GM23338 (cell line): ENCODE measurements at places on chromosomes 4 and X. TPM values are rescaled to one million over a fixed set of nuclear protein-coding genes. Genes with fewer than 3 reads are reported as not detected.

The HSPA4L gene
- 4.2 and 6.6 TPM in 2 replicates for total RNA-seq

DNA sequence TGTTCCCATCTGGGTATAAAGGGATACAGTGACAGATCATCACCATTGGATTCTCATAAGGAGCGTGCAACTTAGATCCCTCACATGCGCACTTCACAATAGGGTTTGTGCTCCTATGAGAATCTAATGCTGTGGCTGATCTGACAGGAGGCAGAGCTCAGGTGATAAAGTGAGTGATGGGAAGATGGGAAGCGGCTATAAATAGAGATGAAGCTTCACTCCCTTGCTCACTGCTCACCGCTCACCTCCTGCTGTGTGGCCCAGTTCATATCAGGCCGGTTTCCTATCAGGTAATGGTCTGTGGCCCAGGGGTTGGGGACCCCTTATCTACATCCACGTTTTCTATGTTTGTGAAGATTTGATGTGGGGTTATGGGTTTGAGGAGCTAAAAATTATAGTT lies 43.7 kb downstream of the FAT4 start:
- H3K27ac ChIP-seq = no peak overlapping the region
- peaks cover 20% of the 10 kb centered on the region for H3K4me1 ChIP-seq
- no peak overlapping the region for H3K4me3 ChIP-seq
- no peaks in the 10 kb centered on the region for H3K27me3 ChIP-seq

The BRS3 gene
- not detected in 2 replicates for total RNA-seq

DNA sequence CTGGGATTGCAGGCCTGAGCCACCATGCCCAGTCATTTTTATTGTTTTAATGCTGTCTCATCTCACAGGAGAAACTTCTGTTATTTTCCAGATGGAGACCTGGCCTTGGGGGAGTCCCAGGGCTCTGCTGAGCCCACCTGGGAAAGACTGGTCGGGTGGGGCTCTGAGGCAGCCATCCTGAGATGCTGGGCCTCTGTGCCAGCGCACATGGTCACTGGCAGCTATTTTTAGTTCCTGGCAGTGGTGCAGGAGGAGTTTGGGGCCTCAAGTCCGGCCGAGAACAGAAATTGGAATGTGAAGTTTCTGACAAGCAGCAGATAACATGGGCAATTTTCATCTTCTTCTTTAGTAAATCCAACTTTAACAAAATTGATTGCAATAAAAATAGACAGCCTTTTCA lies 44.5 kb downstream of the SORCS2 start:
- H3K4me3 ChIP-seq = no peak overlapping the region
- H3K27ac ChIP-seq = no peak overlapping the region
- no peaks in the 10 kb centered on the region for H3K27me3 ChIP-seq
- no peaks in the 10 kb centered on the region for H3K36me3 ChIP-seq
- no peak for DNase-seq

The RASL11B gene
- total RNA-seq = 97.0 and 100.0 TPM in 2 replicates

GRCh38 chr4:173265751-173266150 lies 68.4 kb downstream of the HMGB2 start:
- H3K4me1 ChIP-seq = peaks cover 11% of the 10 kb centered on the region; the same call in 1 of the 2 replicates
- no peak for DNase-seq
- no peaks in the 10 kb centered on the region for H3K36me3 ChIP-seq
- no peak overlapping the region for H3K27ac ChIP-seq
- no peaks in the 10 kb centered on the region for H3K27me3 ChIP-seq

- H3K27me3 ChIP-seq = no peaks in the 10 kb centered on the region
- peaks cover 18% of the 10 kb centered on the region for H3K4me1 ChIP-seq
- H3K36me3 ChIP-seq = no peaks in the 10 kb centered on the region
- H3K4me3 ChIP-seq = no peak overlapping the region
- H3K27ac ChIP-seq = no peak overlapping the region
- no peak for DNase-seq
Measured at GRCh38 chr4:20046931-20047677, 204.6 kb upstream of the SLIT2 start.

GRCh38 chr4:152981278-152981677 lies 45.2 kb downstream of the FHDC1 start:
- H3K27ac ChIP-seq = 0 out of 2 replicates have a peak overlapping the region, but pooled peaks have one; percentile 55
- no peaks in the 10 kb centered on the region for H3K27me3 ChIP-seq
- no peak for DNase-seq

DNA sequence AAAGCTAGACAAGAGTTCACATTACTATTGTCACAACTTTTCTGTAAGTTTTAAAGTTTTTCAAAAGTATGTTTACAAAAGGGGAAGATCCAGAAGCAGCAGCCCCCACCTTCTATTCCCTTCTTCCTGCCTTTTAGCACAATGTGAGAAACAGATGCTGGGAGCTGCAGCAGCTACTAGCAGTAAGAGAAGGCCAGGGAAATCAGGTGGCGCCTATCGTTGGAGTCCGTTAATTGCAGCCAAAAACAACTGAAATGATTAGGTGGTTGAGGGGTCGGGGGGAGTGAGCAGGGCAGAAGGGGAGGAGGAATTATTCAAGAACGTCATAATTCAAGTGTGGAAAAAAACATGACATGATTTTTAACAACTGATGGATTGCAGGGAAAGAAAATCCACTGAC lies 27.4 kb downstream of the FRYL start:
- H3K27ac ChIP-seq = no peak overlapping the region
- H3K4me1 ChIP-seq = peaks cover 2% of the 10 kb centered on the region
- DNase-seq = peak; percentile 18
- no peak overlapping the region for H3K4me3 ChIP-seq
- H3K36me3 ChIP-seq = no peaks in the 10 kb centered on the region
- no peaks in the 10 kb centered on the region for H3K27me3 ChIP-seq

DNA sequence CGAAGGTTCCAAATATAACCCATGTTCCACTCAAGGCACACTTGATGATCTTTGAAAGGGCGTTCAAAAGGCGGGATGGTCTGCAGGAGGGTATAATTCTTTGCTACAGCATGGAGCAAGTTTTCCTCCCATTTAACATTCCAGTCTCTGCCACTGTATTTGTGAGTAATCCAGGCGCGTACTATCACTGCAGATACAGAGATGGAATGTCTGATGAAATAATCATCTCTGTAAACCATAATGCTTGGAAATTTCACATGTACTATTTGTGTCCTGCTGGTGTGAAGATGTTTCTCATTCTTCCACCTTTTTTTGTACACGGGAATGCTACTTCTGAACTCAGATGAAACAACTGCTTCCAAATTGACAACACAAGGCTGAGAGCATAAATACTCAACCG lies 15.5 kb downstream of the SEL1L3 start:
- H3K36me3 ChIP-seq = no peaks in the 10 kb centered on the region; the same call in 1 of the 2 replicates
- H3K4me1 ChIP-seq = peaks cover 22% of the 10 kb centered on the region
- H3K27me3 ChIP-seq = no peaks in the 10 kb centered on the region

The OPRPN gene
- total RNA-seq = not detected in 2 replicates

- no peak for DNase-seq
- H3K36me3 ChIP-seq = no peaks in the 10 kb centered on the region
- peaks cover 6% of the 10 kb centered on the region; the same call in 1 of the 2 replicates for H3K4me1 ChIP-seq
- no peak overlapping the region for H3K27ac ChIP-seq
- no peaks in the 10 kb centered on the region for H3K27me3 ChIP-seq
Measured at GRCh38 chr4:7773401-7774180, 166.1 kb downstream of the AFAP1 start.

The CC2D2A gene
- 9.4 and 15.8 TPM in 2 replicates for total RNA-seq

DNA sequence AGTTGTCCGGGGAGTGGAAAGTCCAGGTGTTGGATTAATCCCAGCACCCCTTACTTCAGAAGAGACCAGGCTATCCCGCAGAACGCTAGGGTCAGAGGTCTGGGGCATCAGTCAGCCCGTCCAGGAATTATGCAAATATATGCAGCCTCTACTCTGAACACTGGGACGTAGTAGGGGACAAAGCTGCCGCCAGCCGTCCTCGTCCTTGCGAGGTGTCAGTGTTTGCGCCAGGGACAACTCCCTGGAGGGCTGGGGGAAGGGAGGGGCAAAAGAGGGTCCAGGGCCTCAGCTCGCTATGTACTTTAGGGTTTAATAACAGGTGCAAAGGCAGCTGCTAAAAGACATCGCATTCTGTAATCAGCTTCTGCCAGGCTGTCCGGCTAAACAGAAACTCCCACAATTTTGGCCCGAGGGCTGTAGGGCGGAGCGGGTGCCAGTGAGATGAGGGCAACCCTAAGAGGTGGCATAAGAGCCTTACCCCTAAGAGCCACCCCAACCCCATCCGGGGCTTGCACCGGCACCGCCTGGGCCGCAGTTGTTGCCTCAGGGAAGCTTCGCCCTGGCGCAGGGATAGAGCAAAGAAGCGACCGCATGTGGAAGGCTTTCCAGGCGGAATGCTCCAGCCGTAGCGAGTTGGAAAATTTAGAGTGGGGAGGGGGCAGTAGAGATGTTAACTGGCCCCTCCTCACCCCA lies 8.4 kb downstream of the HAND2 start:
- peaks cover 75% of the 10 kb centered on the region for H3K4me1 ChIP-seq
- H3K4me3 ChIP-seq = peak overlapping the region; percentile 57
- H3K27me3 ChIP-seq = peaks cover 100% of the 10 kb centered on the region
- no peak overlapping the region for H3K27ac ChIP-seq

- H3K27me3 ChIP-seq = no peaks in the 10 kb centered on the region
- peaks cover 4% of the 10 kb centered on the region; the same call in 1 of the 2 replicates for H3K36me3 ChIP-seq
- no peak for DNase-seq
Measured at GRCh38 chr4:110059556-110060191, 138.7 kb downstream of the ELOVL6 start.

- H3K4me3 ChIP-seq = no peak overlapping the region
- H3K27ac ChIP-seq = no peak overlapping the region
- peaks cover 20% of the 10 kb centered on the region; the same call in 1 of the 2 replicates for H3K4me1 ChIP-seq
- H3K27me3 ChIP-seq = no peaks in the 10 kb centered on the region
Measured at GRCh38 chr4:182700362-182701160, 216.6 kb downstream of the DCTD start.

DNA sequence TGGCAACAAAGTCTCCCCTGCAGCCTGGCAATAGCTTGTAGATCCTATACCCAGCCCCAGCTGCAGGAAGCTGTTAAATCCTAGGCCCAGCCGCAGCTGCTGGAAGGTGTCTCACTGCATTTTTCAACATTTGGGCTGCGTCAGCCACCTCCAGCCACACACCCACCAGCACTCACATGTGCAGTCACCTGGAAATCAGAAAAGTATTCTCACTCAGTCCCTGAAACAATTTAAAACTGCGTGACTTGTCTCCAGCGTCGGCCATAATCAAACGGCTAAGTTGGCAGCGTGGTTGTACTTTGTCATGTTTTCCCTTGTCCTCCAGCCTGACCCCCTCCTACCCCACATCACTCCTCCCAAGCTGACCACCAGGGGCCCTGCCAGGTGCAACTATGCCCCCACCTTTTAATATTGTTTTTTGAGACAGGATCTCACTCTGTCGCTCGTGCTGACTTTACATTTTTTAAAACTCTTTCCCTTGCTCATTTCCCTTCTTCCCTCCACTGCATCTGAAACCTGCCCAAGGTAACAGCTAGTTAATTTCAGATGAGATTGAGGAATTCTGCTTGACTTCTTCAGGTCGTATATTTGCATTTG lies 97.2 kb upstream of the FRG1 start:
- no peaks in the 10 kb centered on the region for H3K4me1 ChIP-seq
- H3K27me3 ChIP-seq = no peaks in the 10 kb centered on the region
- DNase-seq = peak; percentile 17
- H3K27ac ChIP-seq = 0 out of 2 replicates have a peak overlapping the region, but pooled peaks have one; percentile 3
- no peaks in the 10 kb centered on the region for H3K36me3 ChIP-seq

The LDB2 gene
- total RNA-seq = 80.1 and 89.1 TPM in 2 replicates

DNA sequence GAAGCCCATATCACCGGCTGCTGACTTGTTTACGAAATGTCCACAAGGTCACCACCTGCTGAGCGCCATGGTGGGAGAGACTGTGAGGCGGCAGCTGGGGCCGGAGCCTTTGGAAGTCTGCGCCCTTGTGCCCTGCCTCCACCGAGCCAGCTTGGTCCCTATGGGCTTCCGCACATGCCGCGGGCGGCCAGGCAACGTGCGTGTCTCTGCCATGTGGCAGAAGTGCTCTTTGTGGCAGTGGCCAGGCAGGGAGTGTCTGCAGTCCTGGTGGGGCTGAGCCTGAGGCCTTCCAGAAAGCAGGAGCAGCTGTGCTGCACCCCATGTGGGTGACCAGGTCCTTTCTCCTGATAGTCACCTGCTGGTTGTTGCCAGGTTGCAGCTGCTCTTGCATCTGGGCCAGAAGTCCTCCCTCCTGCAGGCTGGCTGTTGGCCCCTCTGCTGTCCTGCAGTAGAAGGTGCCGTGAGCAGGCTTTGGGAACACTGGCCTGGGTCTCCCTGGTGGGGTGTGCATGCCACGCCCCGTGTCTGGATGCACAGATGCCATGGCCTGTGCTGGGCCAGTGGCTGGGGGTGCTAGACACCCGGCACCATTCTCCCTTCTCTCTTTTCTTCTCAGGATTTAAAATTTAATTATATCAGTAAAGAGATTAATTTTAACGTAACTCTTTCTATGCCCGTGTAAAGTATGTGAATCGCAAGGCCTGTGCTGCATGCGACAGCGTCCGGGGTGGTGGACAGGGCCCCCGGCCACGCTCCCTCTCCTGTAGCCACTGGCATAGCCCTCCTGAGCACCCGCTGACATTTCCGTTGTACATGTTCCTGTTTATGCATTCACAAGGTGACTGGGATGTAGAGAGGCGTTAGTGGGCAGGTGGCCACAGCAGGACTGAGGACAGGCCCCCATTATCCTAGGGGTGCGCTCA lies 8.7 kb upstream of the MSANTD1 start:
- H3K4me1 ChIP-seq = peaks cover 12% of the 10 kb centered on the region
- no peak overlapping the region for H3K27ac ChIP-seq
- no peak for DNase-seq

GRCh38 chrX:434946-435345 lies 48.2 kb upstream of the PPP2R3B start:
- H3K36me3 ChIP-seq = no peaks in the 10 kb centered on the region
- no peak overlapping the region for H3K27ac ChIP-seq
- no peaks in the 10 kb centered on the region for H3K27me3 ChIP-seq
- H3K4me1 ChIP-seq = peaks cover 7% of the 10 kb centered on the region; the same call in 1 of the 2 replicates

The PAGE4 gene
- not detected in 2 replicates for total RNA-seq

- H3K27me3 ChIP-seq = no peaks in the 10 kb centered on the region
- no peaks in the 10 kb centered on the region for H3K4me1 ChIP-seq
- no peak for DNase-seq
- no peak overlapping the region for H3K4me3 ChIP-seq
- H3K27ac ChIP-seq = no peak overlapping the region
Measured at GRCh38 chrX:109392895-109393294, 89.0 kb downstream of the GUCY2F start.

GRCh38 chr4:168099195-168099594 lies 6.9 kb downstream of the ANXA10 start:
- no peak overlapping the region for H3K27ac ChIP-seq
- H3K27me3 ChIP-seq = no peaks in the 10 kb centered on the region
- H3K4me1 ChIP-seq = no peaks in the 10 kb centered on the region
- no peak for DNase-seq
- no peaks in the 10 kb centered on the region for H3K36me3 ChIP-seq
- no peak overlapping the region for H3K4me3 ChIP-seq

- H3K4me1 ChIP-seq = peaks cover 24% of the 10 kb centered on the region
- DNase-seq = peak; percentile 45
- H3K4me3 ChIP-seq = peak overlapping the region; percentile 60
- no peaks in the 10 kb centered on the region; the same call in none of the 2 replicates for H3K36me3 ChIP-seq
- H3K27ac ChIP-seq = peak overlapping the region; percentile 94
Measured at GRCh38 chr4:102869569-102870197, 891 bp downstream of the CISD2 start.

The ITIH6 gene
- total RNA-seq = not detected in 2 replicates

GRCh38 chr4:47551682-47552081 lies 66.6 kb downstream of the ATP10D start:
- no peaks in the 10 kb centered on the region for H3K27me3 ChIP-seq
- no peak overlapping the region for H3K4me3 ChIP-seq
- H3K4me1 ChIP-seq = no peaks in the 10 kb centered on the region

The ANXA10 gene
- total RNA-seq = not detected in 2 replicates

The TLL1 gene
- 0.39 and 2.4 TPM in 2 replicates for total RNA-seq
